OCI-LY7 (cell line): ENCODE measurements at places on chromosomes 1 and 21. TPM values are rescaled to one million over a fixed set of nuclear protein-coding genes. Genes with fewer than 3 reads are reported as not detected.

Gene SPRR1B
- total RNA-seq, result not detected in 2 replicates

Gene ZFP69
- 5.6 and 6.2 TPM in 2 replicates for total RNA-seq

Gene LORICRIN
- total RNA-seq, result not detected in 2 replicates

Gene SIK1
- total RNA-seq, result 4.6 and 5.5 TPM in 2 replicates

Gene USH2A
- not detected in 2 replicates for total RNA-seq

Gene SPSB1
- total RNA-seq, result 1.1 and 1.2 TPM in 2 replicates

Gene LAD1
- total RNA-seq, result not detected in 2 replicates

Gene OXCT2
- total RNA-seq, result 0.17 TPM in 1 of 2 replicates, not detected in the other

Gene GJA9
- total RNA-seq, result not detected in 2 replicates

Gene ILDR2
- total RNA-seq, result 2.5 and 3.2 TPM in 2 replicates

Gene CLCA4
- not detected in 2 replicates for total RNA-seq

Gene CGN
- total RNA-seq, result 5.5 TPM in 2 replicates
